ENCODE measurements at places on chromosomes 6 and 20. TPM values are rescaled to one million over a fixed set of nuclear protein-coding genes. Genes with fewer than 3 reads are reported as not detected.

SPTLC3 gene
- 3.8 TPM for total RNA-seq

SRMS gene
- not detected for total RNA-seq

PTPRT gene
- under 0.01 TPM for total RNA-seq

CCR6 gene
- not detected for total RNA-seq

ECT2L gene
- 1.5 TPM for total RNA-seq

OR2H2 gene
- not detected for total RNA-seq

LIN28B gene
- not detected for total RNA-seq

SPACA1 gene
- not detected for total RNA-seq

GLP1R gene
- total RNA-seq, result not detected

OGFRL1 gene
- 9.0 TPM for total RNA-seq

CST5 gene
- not detected for total RNA-seq

GRCh38 chr6:163745536-163746400 is 331.2 kb downstream of the QKI start:
- no peak for DNase-seq

DNA sequence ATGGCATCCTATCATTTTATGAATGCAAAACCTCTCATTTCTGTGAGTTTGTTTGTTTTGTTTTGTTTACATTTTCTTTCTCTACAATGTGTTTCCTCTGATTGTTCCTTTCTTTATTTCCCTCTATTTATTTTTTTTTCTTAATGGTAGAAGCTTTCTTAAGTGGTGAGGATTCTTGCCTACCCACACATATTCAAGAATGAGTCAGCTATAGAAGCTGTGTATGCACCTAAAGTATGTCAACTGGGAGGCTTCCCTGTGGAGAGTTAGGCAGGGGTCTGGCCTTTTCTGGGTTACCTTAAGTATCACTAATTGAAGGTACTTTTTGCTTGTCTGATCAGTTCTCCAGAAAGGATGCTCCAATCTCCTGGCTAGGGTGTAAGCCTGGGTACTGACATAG is 354.0 kb downstream of the ESR1 start:
- no peak for DNase-seq

GRCh38 chr6:141491684-141492083 is 641.0 kb upstream of the GJE1 start:
- DNase-seq, result no peak

DNA sequence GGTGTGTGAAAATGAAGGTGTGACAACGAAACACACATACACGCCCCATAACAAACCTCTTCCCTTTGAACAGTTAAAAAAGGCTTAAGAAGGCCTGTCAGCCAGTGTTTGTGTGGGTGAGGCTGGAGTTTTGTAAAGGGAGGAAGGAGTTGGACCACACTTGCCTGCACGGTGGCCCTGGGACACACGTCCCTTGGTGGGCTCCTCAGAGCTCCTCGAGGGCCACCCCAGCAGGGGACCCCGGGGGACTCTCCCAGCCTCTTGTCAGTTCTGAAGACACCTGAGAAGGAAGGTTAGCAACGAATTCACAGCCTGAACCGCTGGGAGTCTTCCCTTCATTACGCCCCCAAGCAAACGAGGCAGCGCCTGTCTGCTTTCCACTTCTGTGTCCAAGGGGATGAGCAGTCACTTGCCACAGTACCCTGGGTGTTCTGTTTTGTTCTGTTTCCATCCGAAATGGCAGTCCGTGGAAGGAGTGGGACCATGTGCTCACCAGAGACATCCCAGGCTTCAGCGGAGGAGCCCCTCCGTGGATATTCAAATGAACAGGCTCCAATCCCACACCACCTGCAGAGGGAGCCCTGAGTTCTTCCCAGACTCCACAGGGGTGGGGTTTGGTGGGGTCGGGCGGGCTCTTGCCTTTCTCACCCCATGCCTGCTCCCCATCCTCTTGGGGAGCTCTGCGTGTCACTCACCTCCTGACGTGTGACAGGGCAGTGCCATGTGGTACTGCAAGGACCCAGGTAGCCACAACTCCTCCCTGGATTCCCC is 68.6 kb downstream of the NRN1 start:
- DNase-seq, result no peak

- no peak for DNase-seq
These were observed 356.8 kb downstream of the BTBD9 start for GRCh38 chr6:38282911-38283310.

DNA sequence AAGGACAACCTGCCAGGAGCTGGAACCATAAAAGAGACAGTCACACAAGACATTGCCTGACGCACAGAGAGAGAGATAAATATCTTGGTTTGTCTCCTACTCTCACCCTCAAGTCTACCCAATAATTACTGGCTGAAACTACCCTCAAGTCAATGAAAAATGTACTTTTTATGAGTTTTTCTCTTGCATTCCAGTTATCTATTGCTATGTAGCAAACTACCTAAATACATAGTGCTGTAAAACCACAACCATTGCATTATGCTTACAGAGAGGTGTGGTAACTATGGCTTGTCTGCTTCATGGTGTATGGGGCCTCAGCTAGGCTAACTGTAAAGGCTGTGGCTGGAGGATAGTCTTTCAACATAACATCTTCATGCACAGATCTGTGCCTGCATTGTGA is 247.8 kb downstream of the HAO1 start:
- DNase-seq, result no peak

DNA sequence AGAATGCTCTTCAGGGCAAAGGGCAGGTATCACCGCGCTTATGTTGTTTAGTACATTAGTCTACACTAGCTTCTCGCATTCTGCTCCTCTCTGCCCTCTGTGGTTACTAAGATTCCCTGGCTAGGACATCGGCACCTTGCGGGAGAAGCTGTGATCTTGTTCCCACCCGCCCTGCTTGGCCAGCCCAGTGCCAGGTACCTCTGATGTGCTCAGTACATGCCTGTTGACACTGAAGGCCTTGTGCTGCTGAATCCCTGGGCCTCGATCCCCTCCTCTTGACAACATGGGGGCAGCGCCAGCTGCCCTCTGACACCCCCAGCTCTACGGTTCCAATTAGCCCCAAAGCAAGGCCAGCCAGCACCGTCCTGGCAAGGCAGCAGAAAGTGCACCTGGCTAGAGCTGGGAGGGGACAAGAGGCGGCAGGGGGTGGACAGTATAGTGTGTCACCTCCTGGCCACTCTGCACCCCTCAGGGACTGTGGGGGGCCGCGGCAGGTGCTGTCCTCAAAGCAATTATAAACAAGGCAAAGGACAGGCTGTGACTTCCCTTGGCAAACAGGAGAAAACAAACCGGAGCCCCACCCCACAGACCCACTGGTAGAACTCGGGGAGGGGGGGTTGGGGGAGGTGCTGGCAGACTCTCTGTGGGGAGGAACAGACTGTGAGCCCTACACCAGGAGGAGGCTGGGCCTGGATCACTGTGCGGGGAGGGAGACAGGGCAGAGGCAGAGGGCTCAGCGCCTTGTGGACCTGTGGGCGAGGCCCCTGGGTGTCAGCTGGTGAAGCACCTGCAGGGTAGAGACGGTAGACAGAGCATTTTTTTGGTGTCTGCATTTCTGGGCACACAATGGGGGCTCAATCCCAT is 7.1 kb downstream of the TFEB start:
- DNase-seq, result no peak

- DNase-seq, result peak; percentile 54
These were observed 169.3 kb upstream of the RIN2 start for GRCh38 chr20:19588732-19589131.

- no peak for DNase-seq
These were observed 12.2 kb upstream of the C6orf132 start for GRCh38 chr6:42154461-42155209.

DNA sequence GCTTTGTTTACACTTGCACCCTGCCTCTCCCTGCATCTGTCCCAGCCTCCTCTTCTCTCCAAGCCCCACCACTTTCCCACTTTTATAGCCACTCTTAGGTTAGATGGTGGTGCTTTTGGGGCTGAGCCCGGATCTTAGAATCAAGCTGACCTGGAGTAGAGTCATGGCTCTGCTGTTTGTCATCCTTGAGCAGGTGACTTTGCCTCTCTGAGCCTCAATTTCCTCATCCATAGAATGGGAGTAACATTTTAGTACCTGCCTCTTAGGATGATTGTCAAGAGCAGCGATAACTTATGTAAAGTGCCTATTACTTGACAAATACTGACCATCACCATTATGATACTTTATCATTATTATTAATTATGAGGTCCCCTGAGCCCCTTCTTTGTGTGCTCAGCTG is 48.2 kb downstream of the CPNE5 start:
- DNase-seq, result no peak

DNA sequence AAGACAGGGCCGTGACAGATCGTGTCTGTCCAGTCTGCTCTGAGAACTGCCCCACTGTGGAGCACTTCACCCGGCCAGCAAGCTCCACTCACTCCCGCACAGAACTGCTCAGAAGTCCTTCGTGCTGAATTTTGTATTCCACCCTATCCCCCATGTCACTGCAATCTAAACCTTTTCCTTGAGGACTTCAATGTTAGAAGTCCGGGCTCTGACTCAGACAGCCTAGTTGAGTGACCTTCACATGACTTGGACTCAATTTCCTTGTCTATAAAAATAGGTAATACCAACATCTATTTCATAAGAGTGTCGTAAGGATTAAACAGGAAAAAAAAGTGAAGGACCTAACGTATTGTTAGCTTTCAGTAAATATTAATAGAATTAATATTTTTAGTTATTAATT is 161.6 kb downstream of the QRSL1 start:
- DNase-seq, result no peak

GRCh38 chr20:38731738-38732113 is 7.4 kb downstream of the SLC32A1 start:
- DNase-seq, result no peak

DNA sequence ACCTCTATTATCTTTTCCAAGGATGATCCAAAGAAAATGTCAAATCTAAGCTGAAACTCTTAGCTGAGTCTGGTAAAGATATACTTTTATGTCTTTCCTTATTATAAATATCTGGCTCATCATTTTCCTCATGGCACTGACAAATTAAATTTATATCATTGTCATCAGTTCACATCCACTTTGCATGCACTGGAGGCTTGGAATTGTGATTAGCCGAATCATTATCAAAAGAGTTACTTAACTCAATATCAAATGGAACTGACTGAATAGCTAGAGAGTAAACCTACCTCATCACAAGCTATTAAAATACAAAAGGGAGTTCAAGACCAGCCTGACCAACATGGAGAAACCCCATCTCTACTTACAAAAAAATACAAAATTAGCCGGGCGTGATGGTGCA is 713.9 kb upstream of the MARCKS start:
- DNase-seq, result no peak

GRCh38 chr20:40655451-40655850 is 33.6 kb downstream of the MAFB start:
- no peak for DNase-seq

GRCh38 chr6:136738692-136739057 is 53.6 kb downstream of the MAP3K5 start:
- no peak for DNase-seq

DNA sequence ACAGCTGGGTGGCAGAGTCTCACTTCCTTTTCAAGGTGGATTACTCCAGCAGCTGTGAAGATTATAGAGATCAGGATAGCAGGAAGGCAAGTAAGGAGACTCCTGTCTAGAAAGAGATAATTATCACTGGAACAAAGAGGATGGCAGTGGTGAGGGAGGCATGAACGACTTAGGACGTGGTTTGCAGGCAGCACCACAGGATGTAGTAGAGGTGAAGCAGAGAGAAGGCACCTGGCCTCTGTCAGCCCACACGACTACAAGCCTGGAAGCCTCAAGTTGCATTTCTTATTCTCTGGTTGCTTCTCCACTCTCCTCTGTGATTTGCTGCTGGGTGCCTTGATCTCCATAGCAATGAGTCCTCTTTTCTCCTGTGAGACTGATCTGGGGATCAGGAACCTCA is 62.7 kb downstream of the TSHZ2 start:
- DNase-seq, result no peak

GRCh38 chr6:35044145-35044745 is 96.9 kb downstream of the TCP11 start:
- DNase-seq, result no peak

DNA sequence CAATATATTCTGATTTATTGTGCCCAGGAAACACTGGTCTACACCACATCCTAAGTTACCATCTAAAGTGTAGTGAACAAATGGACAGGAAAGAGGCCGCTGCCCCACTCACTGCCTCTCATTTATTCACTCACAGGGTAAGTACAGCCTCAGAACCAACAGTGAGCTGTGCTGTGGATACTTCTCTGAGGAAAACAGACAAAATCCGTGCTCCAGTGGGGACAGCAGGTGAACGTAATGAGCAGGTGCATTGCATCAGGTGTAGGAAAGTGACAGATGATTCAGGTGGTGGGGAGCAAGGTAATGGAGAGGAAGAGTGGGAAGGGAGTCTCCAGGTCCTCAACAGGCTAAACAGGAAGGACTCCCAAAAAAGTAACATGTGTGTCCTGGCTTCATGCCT is 8.4 kb upstream of the ULBP2 start:
- no peak for DNase-seq

- DNase-seq, result no peak
These were observed 158.7 kb upstream of the ZNF184 start for GRCh38 chr6:27631609-27631916.

DNA sequence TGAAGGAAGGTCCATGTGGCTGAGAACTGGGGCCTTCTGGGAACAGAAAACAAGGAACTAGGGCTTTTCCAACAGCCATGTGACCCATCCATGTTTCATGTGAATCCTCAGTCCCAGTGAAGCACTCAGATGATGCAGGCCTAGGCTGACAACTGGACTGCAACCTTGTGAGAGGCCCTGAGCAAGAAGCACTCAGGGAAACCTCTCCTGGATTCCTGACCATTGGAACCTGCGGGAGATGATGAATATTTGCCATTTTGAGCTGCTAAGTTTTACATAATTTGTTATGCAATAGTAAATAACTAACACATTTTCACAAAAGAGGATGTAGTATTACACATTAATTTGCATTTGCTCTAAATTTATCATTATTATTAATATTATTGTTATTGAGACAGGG is 38.4 kb upstream of the HLA-G start:
- DNase-seq, result no peak

DNA sequence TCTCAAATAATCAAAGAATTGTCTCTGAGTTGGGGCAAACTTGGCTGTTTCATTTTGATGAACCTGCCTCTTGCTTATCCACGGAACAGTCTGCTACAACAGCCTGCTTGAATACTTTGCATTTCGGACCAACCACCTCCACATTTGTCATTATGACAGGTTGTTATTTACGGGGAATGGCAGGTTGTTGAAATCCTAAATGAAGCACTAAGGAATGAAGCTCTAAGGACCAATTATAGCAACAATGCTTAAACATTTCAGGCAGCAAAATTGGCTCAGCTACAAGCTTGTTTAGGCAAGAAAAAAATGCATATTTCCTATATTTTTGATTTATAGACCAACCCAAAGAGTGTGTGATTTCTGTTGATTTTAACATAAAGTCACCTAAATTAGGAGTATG is 84.5 kb downstream of the MAP3K7 start:
- no peak for DNase-seq

DNA sequence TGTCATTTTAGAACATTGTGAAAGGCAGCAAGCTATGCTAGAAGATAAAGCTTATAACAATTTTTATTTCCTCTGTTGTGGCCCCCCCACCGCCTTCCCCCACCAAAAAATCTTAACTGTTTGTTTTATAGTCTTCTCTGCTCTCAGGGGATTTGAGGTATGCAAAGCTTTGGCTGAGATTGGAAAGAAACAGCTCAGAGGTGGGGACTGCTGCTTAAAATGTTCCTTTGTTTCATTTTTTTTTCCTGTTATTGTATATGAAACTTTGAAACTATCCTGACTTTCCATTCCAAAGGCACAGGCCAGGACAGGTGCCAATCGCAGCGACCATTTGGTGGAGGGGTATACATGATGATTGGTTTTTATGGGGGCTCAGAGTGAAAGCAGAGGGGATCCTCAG is 114.7 kb upstream of the PHACTR1 start:
- no peak for DNase-seq

Data from uterus (tissue), 4 donors.